GOT3 (cell line): ENCODE measurements at places on chromosomes 7 and 10.

DNA sequence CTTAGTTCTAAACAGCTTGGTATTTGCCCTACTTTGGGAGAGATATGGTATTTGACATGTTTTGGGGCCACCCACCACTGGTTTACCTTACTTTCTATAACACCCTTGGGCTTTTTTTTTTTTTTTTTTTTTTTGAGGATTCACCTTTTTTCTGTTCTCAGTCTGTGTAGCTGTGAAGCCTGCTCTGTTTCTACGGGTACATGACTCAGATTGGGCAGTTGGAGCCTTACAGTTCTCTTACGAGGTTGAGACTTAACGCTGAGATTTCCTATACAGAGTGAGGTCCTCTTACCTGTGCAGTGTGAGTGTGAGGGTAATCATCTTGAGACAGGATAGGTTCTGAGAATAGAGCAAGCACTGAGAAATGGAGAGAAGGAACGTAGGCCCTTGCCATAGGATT is 77.5 kb downstream of the CDK13 start:
- no peak for DNase-seq

DNA sequence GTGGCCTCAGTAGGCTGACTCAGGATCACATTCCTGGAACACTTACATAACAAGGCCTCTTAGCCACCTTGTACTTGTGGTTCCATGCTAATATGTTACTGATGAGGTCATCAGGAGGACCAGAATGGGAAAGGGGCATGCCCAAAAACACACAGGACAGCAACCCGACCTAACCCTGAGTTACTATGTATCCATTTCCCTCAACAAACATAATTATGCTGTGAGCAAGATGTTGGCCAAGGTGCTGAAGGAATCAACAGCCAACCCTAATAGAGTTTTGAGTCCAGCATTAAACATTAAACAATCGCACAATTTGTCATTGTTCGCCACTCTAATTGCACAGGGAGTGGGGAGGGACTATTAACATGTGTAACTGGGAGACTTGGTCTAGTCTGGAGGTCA is 129.4 kb downstream of the PLPP4 start:
- no peak for DNase-seq

DNA sequence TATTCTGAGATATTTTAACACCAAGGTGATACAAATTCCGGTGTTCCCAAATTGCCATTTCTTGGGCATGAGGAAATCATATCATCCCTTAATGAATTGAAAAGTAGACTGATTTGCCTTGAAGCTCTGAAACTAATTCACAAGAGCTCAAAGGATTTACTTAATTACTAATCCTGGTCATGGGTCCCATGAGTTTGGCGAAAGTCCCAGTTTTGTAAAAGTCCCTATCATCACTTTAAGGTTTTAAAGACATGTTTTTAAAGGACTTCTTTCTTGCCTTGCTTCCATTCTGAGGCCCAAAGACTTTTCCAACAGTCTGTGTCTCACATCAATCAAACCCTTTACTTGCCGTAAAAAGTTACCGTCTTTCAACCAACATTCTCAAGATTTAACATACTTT is 377.9 kb downstream of the DNAJB9 start:
- no peak for DNase-seq

DNA sequence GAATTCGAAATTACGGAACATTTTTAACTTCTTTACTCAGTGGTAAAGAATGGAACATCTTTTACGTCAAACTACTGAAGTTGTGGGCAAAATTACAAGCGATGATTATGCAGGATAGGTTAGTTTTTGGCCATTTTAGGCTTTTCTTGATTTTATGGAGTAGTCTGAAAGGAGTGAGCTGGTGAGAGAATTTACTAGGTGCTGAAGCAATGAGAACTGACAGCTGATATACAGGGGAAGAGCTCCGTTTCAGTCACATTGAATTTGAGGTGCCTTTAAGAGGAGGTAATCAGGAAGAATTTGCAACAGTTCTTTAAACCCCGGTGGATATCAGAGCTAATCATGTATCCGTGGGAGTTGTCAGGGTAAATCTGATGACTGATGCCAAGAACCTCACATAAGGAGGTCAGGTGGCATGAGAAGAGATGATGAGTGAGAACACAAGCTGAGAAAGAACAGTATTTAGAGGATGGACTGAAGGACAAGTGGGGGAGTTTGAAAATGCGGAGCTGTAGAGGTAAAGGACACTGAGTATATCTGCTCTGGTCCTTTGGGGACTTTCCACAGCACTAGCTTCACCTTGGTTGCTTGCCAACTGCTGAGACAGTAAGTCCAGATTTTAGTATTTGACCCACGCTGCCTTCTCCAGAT is 104.3 kb downstream of the AHR start:
- no peak for DNase-seq
